ENCODE measurements at places on chromosomes 1 and 21.
A peak's percentile ranks its signal among the peaks of the same experiment; 100 is the strongest.

DNA sequence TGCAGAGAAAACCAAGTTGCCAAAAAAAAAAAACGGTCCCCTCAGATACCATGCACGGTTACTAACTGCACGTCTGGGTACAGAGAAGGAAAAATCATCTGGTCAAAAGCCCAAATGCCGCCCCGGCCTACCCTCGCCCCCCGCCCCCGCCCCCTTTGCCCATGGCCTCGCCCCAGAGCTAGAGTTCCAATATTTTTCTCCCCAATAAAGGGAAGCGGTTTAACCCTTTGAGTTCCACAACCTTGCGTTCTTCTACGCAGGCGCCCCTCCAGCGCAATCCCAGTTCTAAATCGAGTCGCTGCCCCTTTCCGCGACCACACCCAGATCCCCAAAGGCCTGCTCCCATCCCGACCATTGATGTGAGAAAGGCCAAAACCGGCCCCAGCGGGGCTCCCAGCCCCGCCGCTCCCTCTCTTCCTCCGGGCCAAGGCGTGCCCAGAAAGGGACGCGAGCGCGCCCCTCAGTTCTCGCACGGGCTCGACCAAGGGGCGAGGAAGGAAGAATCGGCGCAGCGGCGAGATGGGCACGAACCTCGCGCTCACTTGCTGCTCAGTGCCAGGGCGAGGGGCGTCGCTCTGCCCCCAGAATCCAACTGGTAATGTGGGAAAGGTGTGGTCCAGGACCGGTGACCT is 797 bp downstream of the WDR47 start:
- DNase-seq: no peak

GRCh38 chr1:19684677-19685076 is 20.0 kb downstream of the HTR6 start:
- no peak for DNase-seq

DNA sequence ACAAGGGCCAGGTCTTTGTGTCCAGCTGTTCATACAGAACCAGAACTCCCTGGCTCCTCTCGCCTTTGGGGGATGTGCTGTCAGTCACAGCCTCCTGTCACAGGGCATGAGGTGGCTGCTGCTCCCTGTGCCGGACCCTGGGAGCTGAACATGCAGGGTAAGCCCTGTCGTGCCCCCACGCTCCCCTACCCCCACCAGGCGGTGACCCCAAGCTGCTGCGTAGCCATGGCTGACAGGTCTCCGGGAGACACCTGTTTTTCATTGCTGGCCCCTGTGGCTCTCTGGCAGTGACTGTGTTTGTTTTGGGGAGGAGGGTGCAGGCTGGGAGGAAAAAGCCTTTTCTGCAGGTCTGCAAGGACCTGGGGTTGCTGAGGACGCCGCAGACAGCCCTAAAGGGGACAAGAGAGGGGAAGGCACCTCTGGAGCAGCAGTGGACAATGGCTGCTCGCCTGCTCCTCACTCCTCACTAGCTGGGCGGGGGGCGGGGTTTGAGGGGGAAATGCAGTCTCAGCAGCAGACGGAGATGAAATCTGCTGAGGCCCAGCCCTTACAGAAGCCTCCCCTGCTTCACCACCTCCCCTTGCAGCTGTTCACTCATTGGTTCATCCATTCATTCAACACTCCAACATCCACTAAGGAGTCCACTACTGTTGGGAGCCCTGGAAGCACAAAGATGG is 81.4 kb downstream of the TRABD2B start:
- DNase-seq: no peak

DNA sequence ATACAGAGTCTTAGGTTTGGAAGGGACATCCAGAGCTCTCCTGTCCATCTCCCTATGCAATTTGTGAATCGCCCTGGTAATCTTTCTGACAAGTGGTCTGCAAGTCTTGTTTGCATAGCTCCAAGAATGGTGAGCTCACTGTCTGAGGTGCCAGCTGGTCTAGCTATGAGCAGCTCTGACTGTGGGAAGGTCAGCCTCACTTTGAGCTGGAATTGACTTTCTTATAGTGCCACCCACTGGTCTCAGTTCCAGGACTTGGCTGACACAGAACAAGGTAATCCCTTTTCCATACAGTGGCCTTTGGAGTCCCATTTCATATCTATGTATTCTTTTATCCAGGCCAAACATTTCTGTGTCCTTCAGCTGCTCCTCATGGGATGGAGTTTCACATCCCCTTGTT is 95.6 kb upstream of the C8B start:
- no peak for DNase-seq

DNA sequence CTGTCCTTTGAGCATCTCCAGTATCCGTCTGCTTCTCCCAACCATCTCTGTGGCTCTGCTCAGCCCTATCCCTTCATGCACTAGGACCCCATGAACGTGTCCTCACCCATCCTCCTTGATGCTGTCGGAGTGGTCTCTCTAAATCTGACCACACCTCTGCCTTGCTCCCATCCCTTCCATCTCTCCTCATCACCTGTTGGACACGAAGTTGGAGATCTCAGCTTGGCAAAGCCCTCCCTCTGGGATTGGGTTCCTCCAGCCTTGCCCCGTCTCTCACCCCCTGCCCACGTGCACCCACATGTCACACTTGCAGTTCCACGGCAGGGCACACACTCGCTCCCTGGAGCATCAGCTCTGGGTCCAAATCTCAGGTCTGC is 135.7 kb downstream of the ACTL8 start:
- DNase-seq: no peak

GRCh38 chr1:109826930-109827349 is 63.2 kb upstream of the EPS8L3 start:
- DNase-seq: no peak

- DNase-seq: no peak
These were observed 8.8 kb downstream of the TMCC2 start for GRCh38 chr1:205236526-205236925.

DNA sequence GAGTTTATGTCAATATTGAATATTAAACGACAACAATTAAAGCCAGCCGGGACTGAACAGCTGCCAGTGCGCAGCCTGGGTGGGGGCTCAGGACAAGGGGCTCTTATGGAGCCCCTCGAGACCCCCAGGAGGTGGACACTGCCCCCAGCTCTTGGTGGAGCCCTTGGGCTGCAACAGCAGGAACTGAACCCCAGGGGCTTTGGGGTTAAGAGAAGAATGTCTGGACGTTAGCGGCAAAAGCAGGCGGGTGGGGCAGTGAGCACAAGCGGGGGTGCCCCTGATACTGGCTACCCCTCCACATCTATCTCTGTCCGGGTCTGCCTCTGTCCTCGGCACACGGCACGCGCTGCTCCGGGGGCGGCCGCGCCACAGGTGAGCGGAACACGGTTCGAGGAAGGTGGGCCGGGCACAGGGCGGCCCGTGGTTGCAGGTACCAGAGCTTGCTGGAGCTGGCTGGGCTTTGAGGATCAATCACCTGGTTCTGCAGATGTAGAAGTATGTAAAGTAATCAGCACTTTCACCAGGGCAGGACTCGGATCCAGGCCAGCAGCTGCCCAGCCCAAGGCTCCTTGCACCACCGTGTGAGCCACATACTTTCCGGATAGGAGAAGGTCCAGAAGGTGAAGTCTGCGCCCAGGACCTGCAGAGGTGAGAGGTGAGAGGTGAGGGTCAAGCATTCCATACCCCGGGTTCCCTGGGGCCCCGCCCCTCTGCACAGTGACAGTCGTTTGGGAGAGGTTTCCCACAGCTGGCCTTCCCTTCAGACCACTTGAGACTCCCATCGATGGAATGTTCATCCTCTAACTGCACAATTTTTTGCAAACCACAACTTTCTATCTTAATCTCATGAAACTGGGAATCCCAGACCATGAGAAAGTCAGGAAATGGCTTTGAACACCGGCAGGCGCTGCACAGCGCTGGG is 12.4 kb upstream of the POFUT2 start:
- no peak for DNase-seq

GRCh38 chr21:35219291-35219690 is 170.2 kb upstream of the RUNX1 start:
- DNase-seq: no peak

GRCh38 chr1:232483826-232484225 is 146.1 kb downstream of the SIPA1L2 start:
- no peak for DNase-seq

DNA sequence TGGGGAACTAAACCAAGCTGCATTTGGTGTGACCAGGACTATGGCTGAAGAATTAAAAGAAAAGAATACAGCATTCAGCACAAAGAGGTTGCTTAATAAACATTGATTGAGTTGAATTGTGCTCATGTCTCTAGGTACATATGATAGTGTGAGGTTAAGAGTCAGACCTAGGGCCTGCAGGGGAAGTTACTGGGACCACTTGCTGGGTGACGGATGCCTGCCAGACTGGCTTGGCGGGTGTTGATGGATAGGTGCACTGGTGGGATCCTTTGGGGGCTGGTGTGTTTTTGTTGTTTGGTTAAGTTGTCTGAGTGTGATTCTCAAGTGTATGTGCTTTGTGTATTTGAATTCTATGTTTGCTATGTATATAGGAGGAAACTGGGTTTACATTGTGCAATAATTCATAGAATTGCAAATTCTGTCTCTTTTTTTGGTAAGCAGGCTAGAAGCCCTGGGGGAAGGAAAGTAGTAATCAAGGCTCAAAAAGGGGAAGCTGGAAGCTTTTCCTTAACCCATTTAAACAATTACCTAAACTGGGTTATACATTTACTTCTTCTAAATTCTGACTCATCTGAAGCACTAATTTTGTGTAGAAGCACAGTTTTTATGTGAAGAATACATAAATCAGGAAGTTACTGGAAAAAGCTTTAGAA is 1.8 kb downstream of the CD101 start:
- no peak for DNase-seq

DNA sequence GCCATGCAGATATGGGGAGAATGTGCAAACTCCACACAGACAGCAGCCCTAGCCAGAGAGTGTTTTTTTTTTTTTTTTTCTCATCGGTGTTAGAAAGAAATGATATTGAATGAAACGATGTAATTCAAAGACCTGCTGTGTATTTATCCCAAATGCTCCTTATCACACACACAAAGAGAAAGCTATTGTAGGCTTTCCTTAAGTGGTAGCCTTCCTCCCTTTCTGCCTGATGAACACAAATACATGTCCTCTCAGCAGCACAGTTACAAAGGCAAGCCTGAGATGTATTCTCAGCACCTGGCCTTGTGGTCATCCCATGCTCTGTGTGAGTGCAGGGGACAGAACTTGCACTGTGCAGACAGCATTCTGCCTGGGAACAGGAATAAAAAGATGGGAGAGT is 93.8 kb downstream of the PLPPR5 start:
- no peak for DNase-seq

GRCh38 chr21:37408464-37409193 is 42.1 kb downstream of the DYRK1A start:
- DNase-seq: no peak

GRCh38 chr1:236636017-236636416 is 31.7 kb upstream of the HEATR1 start:
- DNase-seq: no peak

DNA sequence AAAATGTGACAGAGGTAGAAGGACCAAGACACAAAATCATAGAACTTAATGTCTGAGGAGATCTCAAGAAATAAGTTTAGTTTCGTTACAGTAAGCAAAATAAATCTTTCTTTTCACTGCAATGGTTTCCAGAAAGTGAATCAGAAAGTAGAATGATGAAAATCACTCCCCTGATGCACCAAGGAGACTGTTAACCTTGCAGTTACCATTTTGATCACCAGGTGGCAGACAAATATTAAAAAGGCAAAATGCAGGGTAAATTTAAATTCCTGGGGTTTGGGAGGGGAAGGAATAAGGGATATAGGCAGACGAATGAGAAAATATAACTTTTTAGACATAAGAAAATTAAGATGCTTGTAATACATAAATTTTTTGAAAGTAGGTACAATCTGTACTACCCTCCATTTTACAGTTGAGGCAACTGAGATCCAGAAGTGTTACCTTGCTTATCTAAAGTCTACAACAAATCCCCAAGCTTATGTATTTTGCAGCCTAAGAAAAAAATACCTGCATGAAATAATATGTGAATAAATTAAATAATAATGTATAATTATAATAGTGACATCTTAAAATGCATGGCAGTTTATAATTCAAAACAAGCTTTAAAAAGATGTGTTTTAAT is 253.2 kb downstream of the CRB1 start:
- DNase-seq: no peak

DNA sequence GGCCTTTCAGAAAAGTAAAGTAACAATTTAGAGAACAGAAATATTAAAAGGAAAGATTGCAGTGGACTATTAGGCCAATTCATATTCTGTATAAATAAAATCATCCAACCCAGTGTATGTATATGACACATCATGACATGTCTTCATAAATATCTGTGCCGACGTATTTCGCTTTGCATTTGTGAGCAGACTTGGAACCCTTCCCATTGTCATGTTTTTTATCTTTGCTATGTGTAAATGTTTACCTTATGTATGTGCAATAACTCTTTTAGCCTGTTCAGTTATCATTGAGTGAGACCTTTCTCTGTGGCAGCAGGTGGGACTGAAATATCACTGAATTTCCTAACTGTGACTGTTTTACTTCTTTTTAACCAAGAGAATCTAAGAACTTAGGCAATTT is 58.0 kb upstream of the FAM3B start:
- DNase-seq: no peak

- DNase-seq: no peak
These were observed 5.0 kb downstream of the PFKL start for GRCh38 chr21:44304877-44305293.

DNA sequence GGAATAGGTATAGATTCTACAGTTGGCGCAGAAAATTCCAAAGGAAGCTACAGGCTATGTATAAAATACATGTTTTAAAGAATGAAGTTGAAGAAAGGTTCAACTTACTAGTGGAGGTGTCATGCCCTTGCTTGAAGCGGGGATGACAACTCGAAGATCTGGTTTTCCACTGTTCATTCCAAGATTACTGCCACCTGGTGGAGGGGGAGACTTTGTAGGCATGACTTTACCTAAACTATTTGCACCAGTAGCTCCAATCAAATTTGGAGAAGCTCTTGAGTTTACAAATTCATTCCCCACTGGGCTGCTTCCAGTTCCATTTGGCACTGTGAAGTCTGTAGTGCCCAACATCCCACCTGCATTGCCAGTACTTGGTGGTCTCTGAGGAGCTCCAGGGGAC is 81.7 kb downstream of the AXDND1 start:
- no peak for DNase-seq

- DNase-seq: no peak
These were observed 16.7 kb upstream of the LYST start for GRCh38 chr1:235883261-235883927.

GRCh38 chr1:119489201-119489600 is 17.8 kb upstream of the HSD3B1 start:
- no peak for DNase-seq

- DNase-seq: no peak
These were observed 617 bp upstream of the ZMYM6 start for GRCh38 chr1:35032384-35032739.

DNA sequence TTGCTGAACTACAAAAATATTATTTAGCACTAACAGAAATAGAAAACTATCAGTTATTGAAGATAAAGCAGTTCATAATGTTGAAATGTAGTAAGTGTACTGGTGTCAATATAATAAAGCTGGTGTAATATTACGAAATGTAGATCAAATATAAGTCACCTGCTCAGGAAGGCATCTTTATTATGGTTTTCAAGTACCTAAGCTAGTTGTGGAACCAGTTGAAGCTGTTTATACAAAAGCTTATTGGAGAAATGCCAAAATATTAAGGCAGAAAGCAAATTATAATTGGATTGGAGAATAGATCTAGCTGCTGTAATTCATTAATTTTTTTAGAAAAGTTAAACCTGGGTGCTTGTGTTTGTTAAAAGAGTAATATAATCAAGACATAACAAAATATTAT is 6.2 kb upstream of the MARK1 start:
- peak; percentile 78 for DNase-seq

GRCh38 chr1:162303004-162303344 is 73.7 kb downstream of the SPATA46 start:
- DNase-seq: no peak

Data from NCI-H1436 treated with DMSO at 0.1 percent for 48 hours (cell line).